ENCODE measurements at places on chromosomes 2 and 18.
A peak's percentile ranks its signal among the peaks of the same experiment; 100 is the strongest.

- no peak for DNase-seq
Observed at GRCh38 chr2:126946318-126947102, 47.8 kb downstream of the TEX51 start.

GRCh38 chr2:197793456-197793855 is 8.3 kb upstream of the BOLL start:
- no peak for DNase-seq

DNA sequence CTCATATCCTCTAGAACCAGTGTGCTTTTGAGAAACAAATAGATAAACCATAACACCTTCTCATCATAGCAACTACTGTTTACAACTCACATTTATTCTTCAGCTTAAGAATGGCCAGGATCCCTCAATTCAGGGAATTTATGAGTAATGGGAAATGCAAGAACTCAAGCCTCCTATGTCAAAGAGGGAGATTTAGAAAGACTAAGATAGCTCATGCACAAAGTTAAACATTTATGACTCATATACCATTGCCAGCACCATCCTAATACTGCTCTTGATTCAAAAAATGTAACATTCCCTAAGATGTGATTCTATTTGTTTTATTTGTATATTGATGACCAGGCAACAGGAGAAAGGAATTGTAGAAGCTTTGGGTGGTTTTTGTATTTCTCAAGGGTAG is 172.8 kb downstream of the CYP26B1 start:
- peak; percentile 44 for DNase-seq

GRCh38 chr2:149313512-149313972 is 16.8 kb upstream of the LYPD6 start:
- peak; percentile 40 for DNase-seq

DNA sequence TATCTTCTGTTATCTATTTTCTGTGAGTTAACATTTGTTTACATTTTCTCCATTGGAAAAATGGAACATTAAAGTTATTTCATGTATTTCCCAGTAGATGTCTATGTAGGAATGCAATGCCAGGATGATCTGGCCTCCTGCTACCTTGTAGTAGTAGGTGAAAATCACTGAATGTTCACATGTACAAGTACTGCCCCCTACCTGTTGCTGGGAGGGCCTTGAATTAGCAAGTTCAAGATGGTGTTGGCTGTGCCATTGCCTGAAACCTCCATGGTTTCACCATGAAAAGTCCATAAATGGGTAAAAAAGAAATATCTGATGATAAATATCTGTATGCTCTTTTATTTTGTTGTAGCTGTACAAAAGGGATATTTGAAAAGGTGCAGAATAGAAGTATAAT is 30.7 kb downstream of the XRCC5 start:
- no peak for DNase-seq

DNA sequence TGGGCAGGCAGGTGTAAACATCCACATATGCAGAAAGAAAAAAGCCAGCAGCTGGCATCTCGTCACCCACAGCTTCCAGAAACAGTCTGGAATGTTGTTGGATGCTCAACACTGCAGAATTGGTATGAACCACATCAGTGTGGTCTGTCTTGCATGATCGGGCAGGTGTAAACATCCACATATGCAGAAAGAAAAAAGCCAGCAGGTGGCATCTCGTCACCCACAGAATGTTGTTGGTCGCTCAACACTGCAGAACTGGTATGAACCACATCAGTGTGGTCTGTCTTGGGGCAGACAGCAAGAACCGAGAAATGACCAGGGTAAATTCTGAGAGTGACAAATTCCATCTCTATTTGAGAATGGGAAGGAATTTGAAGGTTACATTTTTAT is 39.6 kb downstream of the DOCK10 start:
- DNase-seq = no peak

DNA sequence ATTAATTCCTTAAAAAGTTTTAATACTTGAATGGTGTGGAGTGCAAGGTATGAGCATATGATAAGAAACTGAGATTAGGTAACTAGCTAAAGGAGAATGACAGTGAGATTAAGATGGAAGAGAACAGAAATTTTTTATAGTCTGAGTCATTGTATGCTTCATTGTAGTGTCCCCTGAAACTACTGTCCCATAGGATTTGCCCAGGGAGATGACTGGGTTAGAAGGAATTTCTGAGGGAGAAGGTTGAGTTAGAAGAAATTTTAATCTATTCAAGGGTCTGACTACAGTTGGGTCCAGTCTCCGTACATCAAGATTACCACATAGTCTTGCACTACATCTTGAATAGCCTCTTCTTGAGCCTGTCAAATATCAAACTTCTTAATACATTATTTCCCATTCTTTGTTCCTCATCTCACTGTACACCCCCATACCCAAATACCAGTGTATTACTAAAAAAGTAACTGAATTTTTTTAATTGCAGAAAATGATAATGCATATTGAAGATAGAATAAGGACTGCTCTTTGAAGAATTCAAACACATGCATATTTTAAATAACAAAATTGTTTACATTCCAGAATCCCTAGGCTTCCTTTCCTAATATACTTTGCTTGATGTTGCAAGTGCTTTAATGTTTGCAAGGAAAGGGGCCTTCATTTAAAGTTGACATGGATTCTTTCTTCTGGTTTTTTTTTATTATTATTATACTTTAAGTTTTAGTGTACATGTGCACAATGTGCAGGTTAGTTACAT is 314.3 kb upstream of the COL3A1 start:
- peak; percentile 94 for DNase-seq

DNA sequence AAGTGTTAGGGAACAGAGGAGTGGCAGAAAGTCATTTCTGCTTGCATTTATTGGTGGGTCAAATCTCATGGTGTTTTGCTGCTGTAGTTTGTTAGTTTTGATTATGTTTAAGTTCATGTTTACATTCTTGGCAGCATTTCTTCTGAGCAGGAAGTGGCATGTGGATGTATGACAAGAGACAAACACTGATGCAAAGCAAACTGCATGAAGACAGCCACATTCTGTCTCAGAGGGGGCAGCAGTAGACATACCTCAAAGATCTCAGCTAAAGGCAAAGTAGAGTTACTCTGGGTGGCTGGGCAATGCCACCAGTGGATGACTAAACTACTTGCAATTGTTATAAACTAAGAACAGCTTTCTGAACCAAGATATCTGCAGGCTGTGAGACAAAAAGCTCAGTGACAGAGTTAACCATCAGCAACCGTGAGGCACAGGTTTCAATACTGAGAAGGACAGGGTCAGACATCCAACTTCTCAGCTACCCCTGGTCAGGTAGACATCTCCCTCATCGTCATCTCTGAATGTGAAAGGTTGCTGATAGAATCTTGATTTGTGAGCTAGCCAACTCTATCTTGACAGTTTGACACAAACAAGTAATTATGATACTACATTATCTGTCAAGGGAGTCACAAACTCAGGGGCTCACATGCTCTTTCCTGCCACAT is 16.4 kb downstream of the GALNT3 start:
- DNase-seq = no peak

DNA sequence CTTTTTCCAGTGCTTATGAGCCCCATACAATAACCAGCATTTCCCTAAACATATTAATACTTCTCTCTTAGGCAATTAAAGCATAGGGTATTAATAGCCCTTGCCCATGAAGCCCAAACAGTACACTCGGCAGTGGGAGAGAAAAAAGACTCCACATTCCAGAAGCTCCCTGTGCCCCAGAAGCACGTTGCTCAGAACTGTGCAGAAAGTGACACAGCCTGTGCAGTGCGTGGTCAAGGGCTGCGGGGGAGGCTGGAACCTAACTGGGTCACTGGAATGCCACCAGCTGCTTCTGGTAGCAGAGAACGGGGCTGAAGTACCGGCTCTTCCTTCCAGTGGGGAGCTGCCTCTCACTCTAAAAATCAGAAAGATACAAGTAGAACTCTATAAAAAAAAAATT is 32.7 kb downstream of the EIPR1 start:
- DNase-seq = no peak

GRCh38 chr2:43273529-43273928 is 47.1 kb upstream of the ZFP36L2 start:
- DNase-seq = peak; percentile 62

DNA sequence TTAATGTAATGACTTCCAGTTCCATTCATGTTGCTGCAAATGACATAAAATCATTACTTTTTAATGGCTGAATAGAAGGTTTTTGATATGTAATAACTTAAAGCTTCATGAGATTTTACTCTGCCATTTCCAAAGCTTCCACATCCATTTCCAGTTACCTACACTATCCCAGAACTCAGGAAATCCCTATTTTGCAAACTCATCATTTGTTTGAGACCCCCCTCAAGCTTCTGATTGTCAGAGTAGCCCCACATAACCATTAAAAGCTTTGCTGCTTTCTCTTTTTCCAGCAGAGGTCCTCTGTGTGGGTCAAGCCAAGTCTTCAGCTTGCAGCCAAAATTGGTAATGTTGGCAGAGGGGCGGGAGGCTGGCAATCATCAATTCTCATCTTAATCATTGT is 50.6 kb upstream of the IL1R1 start:
- DNase-seq = no peak

DNA sequence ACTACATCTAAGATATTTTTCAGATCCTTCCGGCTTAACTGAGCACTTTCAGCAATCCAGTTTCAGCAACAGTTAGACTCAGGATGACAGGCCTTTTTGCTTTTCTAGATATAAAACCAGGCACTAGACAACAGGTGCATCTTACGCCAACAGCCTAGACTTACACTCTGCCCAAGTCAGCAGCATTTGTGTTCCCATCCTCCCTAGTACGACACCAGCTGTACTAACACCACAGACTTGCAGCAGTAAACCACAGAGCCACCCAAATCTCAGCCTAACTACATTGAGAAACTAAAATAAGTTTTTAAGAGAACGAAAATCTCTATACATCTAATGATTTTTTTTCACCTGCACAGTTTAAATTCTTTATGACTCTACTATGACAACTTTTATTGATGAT is 89.9 kb upstream of the DNMT3A start:
- no peak for DNase-seq
